Fibroblast of skin of scalp (primary cell): ENCODE measurements at places on chromosomes 5 and 9.

- no peak for DNase-seq
Observed at GRCh38 chr5:29321591-29321990, 1871.9 kb upstream of the CDH6 start.

- no peak for DNase-seq
Observed at GRCh38 chr5:112532654-112533360, 113.7 kb upstream of the EPB41L4A start.

GRCh38 chr5:141484641-141485311 lies at the start of gene PCDHGC4:
PCDHGC4 (plus strand) TSS chr5:141485030; CDS start chr5:141485174, 144 bp downstream.
- no peak for DNase-seq

GRCh38 chr5:62603934-62604333 lies 25.3 kb downstream of the LRRC70 start:
- no peak for DNase-seq

GRCh38 chr5:122701640-122702523 lies 73.0 kb upstream of the SNX2 start:
- DNase-seq = no peak

GRCh38 chr9:134531220-134531970 lies 110.2 kb upstream of the COL5A1 start:
- no peak for DNase-seq

DNA sequence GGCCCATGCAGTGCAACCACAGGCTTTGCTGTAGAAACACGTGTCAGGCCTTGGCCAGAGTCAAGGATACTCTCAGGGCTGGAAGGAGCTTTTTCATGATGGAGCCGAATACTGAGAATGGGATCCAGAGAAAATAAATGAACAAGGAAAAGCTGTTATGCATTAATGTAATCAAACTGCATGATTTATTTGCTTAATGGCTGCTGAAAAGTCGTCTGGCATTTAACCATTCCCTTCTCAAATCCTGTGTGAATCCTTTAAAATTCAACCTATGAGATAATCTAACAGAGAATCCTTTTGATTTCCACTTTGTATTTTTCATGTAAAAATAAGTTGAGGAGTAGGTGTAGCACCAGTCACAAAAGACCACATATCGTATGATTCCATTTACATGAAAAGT lies 24.1 kb upstream of the GNA14 start:
- DNase-seq = no peak

- DNase-seq = no peak
Observed at GRCh38 chr9:95927271-95928004, 51.9 kb downstream of the ERCC6L2 start.

DNA sequence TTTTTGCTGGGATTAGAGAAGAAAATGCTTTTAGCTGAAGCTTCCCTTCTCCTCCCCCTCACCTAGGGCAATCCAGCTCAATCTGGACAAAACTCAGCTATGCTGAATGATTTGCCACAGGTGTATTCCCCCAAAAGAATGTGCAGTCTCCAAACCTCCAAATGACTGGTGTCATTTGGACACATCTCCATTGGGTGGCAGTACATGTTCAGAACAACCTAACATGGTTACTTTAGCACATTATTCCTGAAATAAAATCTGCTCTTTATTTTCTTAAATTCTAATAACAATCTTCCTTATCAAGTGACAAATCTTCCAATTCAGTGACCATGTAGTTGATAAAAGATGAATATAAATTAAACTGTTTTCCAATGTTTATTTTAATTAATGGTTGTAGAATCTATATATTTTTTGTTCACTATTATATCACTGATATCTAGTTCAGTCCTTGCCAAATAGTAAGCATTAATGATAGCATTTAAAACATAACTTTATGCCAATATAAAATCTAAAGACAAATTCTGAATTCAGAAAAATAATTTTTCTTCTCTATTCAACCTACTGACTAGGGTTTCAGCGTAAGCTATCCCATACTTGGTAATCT lies 61.3 kb upstream of the MOCS2 start:
- peak; percentile 45 for DNase-seq

DNA sequence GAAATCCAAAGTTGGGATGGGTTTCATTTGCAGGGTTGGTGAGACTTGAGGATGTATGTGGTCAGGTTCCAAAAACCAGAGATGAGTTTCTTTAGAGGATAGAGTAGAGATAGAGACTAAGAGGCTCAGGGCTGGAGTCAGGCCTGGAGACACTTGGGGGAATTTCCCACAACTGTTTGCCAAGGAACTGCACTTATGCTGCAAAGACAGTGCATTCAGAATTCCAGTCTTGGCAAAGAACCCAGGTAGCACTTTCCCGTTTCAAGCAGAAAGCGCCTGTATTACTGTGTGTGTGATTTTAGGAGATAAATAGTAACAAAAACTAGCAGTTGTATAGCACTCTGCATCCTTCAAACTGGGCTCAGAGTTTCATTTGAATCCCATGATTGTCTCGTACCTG lies 55.4 kb downstream of the SNCAIP start:
- DNase-seq = no peak

GRCh38 chr5:16736158-16736995 lies 119.6 kb upstream of the RETREG1 start:
- peak; percentile 87 for DNase-seq
